ENCODE measurements at places on chromosomes 13 and 19. TPM values are rescaled to one million over a fixed set of nuclear protein-coding genes. Genes with fewer than 3 reads are reported as not detected.

Gene FGF21
- total RNA-seq = not detected

Gene GRK1
- not detected for total RNA-seq

Gene EEF1AKMT1
- 12.5 TPM for total RNA-seq

DNA sequence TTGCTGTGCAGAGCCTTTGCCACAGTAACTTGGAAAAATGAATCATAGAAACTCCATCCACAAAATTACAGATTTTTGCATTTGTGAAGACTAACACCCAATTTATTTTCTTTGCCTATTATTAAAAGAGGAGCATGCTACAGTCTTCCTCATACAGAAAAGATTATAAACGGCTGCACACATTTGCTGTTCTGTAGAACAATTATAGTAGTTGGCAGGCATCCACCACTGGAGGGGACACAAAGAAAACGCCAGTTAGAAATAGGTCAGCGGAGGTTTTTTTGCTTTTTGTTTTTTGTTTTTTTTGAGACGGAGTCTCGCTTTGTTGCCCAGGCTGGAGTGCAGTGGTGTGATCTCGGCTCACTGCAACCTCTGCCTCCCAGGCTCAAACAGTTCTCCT lies 51.6 kb downstream of the SACS start:
- no peak for DNase-seq

DNA sequence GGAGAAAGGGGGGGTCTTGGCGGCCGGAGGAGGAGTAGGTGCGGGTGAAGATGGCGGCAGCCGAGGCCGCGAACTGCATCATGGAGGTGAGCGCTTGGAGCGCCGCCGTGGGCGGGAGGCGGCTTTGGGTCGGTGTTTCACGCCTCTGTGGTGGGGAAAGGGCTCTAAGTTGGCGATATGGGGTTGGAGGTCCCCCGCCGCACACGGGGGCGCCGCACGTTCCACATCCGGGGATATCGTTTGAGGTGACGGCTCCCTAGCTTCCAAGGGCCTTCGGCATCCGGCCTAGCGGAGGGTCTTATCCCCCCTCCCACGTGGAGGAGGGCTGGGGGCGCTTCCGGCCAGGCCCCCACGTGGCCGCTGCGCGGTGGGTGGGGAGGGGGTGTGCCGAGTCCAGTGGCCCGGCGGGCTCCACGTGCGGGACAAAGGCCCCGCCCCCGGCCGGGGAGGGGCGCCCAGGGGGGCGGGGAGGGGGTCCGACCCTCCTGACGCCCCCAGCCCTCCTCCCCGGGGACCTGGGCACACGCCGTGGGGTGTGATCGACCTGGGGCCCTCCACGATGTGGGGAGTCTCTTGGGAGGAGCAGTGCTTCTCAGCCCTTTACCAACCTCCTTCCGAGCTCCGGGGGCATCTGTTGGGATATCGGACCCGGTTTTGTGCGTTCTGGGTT lies at the start of gene PRMT1:
TSS of gene PRMT1 (plus strand) at position 41 of the 670 bp plus-strand sequence. CDS start at position 51, 10 bp downstream.
- no peak for DNase-seq

GRCh38 chr19:30314056-30314804 lies 58.0 kb upstream of the ZNF536 start:
- DNase-seq = no peak

DNA sequence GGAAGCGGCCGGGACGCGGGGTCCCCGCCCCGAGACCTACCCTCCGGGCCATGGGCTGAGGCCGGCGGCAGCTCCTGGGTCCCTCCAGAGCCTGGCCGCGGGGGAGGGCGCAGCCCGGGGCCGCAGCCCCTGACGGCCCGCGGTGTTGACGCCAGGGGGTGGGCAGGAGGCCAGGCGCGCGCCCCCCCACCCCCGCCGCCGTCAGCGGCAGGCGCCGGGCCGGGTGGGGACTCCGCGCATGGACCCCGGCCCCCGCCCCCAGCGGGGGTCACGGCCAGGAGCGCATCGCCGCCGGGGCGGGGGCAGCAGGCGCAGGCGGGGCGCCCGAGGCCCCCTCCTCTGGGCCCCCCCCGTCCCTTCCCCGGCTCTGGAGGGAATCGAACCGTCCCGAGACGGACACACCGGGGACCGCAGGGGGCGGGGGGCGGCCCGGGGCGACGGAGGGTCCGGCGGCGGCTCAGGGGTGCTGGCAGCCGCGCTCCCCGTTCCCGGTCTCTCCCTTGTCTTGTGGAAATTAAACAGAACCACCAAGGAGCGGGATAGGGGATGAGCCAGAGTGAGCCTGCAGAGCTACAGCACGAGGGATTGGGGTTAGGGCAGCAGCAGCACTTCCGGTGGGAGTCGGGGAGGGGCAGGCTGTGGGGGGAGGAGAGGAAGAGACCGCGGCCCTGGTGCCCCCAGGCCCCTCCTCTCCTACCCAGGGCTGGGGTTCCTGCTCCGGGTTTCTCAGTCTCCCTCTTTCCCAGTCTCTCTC lies at the start of gene MEIS3:
TSS of gene MEIS3 (minus strand) at position 498 of the 754 bp plus-strand sequence. CDS start at position 52, 446 bp downstream.
- DNase-seq = no peak

DNA sequence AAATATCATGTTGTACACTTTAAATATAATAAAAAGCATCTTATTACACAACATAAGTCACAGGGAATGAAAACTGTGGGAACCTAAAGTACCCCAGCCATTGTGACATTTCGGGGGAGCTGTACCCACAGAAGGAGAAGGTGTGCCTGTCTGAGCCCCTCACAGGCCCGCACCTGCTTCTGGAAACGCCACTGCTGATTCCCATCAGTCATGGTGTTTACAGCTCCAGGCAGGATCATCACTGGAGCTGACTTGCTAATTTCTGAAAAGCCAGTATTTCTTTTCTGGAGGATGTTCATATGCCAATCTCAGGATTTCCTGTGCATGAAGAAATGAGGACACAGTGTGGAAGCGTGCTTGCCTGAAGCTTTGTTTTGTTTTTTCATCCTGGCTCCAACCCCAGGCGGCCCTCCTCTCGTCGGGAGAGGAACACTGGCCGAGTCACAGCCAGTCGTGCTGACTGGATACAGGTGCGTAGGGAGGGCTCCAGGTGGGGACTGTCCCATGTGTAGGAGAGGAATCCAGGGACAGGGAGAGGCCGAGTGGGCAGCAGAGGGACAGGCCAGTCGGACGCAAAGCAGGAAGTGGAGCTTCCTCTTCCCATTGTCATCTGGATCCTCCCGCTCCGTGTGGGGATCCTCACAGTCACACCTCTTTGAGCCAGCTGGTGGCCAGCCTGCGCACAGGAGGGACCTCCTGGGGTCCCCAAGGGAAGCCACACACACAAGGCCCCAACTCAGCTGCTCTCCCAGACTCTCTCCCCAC lies 4.2 kb upstream of the ATP12A start:
- DNase-seq = no peak

DNA sequence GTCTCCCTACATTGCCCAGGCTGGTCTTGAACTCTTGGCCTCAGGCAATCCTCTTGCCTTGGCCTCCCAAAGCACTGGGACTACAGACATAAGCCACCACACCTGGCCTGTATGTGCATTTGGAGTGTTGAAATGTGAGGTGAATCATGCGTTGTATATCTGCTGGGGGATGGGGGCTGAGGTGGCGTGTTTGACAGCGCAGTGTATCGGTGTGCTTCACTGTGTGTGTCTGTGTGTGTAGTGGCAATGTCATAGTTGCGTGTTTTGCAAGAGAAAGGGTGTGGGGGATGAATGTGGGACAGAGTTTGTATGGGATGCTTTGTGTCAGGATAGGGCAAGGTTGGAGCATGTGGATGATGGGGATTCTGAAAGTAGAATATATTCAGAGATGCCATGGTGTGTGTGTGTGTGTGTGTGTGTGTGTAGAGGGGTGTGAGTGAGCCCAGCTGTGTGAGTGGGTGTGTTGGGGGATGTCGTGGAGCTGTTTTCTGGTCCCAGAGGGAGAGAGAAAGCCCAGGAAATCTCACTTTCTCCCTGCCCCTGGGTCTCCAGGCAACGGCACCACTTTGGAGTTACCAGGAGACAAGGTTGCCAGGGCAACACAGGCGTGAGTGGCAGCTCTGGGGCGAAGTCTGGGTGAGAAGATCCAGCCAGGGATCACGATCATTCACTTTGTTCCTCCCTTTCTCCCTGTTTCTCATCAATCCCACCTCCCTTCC lies 1.1 kb upstream of the SWSAP1 start:
- no peak for DNase-seq

Gene SULT2B1
- total RNA-seq = not detected

Gene SLC17A7
- total RNA-seq = 0.59 TPM

GRCh38 chr13:26041444-26041843 lies 10.4 kb downstream of the SHISA2 start:
- DNase-seq = no peak

Gene ZNF773
- total RNA-seq = 8.5 TPM

- DNase-seq = no peak
Observed at GRCh38 chr13:50712456-50712855, 131.0 kb downstream of the DLEU7 start.

- DNase-seq = no peak
Observed at GRCh38 chr19:43672061-43672679, 2.2 kb upstream of the PLAUR start.

DNA sequence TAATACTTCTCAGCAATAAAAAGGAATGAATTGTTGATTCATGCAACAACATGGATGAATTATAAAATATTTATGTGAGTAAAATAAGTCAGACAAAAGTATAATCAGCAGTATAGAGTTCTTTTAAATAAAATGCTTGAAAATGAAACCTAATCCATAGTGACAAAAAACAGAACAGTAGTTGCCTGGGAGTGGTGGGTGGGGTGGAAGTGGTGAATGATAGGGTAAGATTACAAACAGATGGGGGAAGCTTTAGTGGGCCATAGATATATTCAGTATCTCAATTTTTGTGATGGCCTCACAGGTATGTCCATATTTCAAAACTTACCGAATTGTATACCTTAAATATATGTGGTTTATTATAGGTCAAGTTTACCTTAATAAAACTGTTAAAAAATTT lies 124.9 kb upstream of the UBL3 start:
- DNase-seq = no peak

Gene APOC4
- total RNA-seq = not detected

Gene DENND1C
- 0.75 TPM for total RNA-seq

GRCh38 chr13:22517544-22517943 lies 663.2 kb upstream of the SGCG start:
- no peak for DNase-seq

Gene C5AR2
- total RNA-seq = 1.1 TPM

GRCh38 chr13:73250061-73250460 lies 191.3 kb downstream of the KLF5 start:
- DNase-seq = no peak

- DNase-seq = no peak
Observed at GRCh38 chr13:101875717-101876393, 423.4 kb downstream of the ITGBL1 start.

DNA sequence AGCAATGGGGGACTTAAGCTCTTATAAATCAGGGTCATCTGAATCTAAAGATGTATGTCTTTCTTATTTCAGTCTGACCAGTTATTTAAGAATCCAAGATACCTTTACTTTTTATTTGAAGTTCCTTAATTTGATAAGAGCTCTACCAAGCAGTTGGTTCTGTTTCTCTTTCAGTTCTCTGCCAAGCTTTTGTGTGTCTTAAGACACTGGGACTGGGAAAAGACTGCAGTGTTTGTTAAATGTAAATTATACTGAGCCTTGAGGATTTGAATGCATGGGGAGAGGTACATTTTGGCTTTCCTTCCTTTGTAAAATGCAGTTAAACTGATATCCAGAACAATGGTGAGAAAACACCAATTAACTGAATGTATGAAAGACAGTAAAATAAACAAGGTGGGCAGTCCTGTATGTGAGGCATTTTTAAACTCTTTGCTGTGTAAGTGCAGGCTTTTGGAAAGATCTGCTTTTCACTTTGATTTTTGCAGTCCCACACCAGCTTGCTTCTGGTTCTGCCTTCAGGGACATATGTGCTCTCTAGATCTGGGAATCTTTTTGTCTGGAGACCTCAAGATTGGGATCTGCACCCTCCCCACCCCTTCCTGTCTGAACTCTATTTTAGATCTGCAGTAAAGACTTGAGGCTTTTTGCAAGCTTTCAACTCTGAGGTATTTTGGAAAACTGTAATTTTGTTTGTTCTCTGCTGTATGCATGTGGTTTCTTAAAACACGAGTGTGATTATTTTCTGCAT lies 77.6 kb downstream of the LRCH1 start:
- DNase-seq = no peak

DNA sequence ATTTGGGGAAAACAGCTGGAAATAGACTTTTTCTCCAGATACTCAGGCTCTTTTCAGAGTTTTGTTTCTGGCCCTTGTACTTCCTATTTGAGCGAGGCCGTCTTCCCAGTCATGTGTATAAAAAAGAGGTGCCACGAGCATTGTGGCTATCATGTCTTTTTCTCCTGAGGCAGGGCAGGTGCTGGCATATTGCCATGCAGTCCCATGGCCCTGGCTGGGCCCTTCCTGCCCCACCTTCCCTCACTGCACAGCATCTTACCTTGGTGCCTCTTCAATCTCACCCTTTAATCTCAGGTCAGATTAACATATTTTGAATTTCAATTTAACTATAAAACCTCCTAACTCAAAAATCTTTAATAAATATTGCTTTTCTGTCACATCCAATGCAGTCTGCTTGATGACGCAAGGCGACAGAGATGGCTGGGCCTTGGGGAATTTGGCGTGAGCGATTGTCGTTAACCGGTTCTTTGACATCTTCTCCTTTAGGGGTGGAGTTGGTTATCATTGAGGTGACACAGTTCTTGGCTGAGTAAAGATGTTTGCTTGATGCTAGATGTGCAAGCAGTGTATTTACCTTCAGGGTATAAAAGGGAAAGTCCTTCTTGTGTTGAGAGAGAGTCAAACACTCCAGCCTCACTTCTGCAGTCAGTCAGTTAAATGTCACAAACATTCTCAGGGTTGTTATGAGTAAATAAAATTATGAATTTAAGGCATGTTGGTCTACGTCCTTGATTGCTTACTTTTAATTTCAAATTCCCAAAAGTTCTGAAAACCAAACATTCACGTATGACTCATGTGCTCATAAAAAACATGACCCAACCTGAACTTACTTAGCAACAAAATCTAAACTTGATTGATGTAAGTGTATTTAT lies 289.9 kb downstream of the MYO16 start:
- DNase-seq = no peak

Gene GIPC3
- total RNA-seq = 0.96 TPM

- DNase-seq = no peak
Observed at GRCh38 chr13:110391273-110391672, 84.2 kb downstream of the COL4A2 start.

- no peak for DNase-seq
Observed at GRCh38 chr19:46373491-46374359, 26.8 kb downstream of the PPP5C start.

- no peak for DNase-seq
Observed at GRCh38 chr13:111661776-111662175, 341.3 kb downstream of the TEX29 start.

Gene GJA3
- 3.2 TPM for total RNA-seq

GRCh38 chr13:46632176-46632575 lies 79.2 kb downstream of the LRCH1 start:
- no peak for DNase-seq

- DNase-seq = no peak
Observed at GRCh38 chr13:63308549-63309165, 1893.0 kb upstream of the PCDH20 start.

DNA sequence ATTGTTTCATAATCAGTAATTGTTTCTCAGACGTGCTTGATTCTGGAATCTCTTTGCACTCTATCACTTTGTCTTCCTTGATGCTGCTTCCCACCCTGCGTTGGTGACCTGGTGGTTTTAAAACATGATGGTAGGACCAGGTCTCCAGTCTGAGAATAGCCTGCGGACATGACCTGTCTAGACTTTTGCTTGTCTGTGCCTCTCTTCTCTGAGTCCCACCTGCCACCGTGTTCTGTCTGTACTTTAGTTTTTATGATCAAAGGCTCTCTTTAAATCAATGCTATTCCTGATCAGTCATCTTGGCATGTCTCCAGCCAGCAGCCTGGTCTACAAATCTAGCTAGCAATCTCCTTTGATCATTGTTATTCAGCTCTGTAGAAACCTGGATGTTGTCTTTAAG lies 933.9 kb downstream of the DIAPH3 start:
- DNase-seq = no peak
